ENCODE measurements at places on chromosomes 1 and 21.

- DNase-seq = no peak
These were observed 54.2 kb upstream of the DNAJC6 start for GRCh38 chr1:65255035-65255655.

- peak; percentile 82 for DNase-seq
These were observed 3.3 kb upstream of the UTP11 start for GRCh38 chr1:38009088-38009840.

GRCh38 chr1:54474310-54475251 is 68.4 kb upstream of the SSBP3 start:
- peak; percentile 75 for DNase-seq

- no peak for DNase-seq
These were observed 1.5 kb upstream of the S100B start for GRCh38 chr21:46606427-46606813.

GRCh38 chr1:54287176-54287650 is 87.2 kb downstream of the MRPL37 start:
- peak; percentile 92 for DNase-seq

DNA sequence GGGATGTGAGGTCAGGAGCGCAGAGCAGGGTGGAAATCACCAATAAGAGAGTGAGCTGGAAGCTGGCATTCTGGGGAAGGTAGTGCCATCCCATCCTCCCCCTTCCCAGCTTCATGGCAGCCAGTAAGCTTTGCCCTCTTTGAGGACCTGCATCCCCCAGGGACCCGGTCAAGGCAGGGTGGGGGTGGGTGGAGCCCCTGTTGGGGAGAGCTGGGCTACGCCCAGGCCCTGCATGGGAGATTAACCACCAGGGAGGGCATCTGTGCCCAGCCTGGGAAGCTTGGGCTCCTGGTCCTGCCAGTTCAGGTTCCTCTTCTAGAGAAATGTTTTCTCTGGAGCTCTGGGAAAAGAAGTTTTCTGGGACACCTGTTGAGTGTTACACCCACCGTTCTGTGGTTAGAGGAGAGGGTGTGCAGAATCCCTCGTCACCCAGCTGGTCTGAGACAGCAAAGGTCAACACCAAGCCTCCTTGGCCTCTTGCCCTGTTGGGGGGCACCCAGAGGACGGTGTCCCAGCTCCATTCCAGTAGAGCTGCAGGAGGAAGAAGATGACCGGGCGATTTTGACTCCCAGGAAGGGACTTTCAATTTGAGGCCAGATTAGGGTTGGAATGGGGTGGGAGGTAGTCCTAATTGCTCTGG is 30.1 kb upstream of the TENT5C start:
- no peak for DNase-seq

DNA sequence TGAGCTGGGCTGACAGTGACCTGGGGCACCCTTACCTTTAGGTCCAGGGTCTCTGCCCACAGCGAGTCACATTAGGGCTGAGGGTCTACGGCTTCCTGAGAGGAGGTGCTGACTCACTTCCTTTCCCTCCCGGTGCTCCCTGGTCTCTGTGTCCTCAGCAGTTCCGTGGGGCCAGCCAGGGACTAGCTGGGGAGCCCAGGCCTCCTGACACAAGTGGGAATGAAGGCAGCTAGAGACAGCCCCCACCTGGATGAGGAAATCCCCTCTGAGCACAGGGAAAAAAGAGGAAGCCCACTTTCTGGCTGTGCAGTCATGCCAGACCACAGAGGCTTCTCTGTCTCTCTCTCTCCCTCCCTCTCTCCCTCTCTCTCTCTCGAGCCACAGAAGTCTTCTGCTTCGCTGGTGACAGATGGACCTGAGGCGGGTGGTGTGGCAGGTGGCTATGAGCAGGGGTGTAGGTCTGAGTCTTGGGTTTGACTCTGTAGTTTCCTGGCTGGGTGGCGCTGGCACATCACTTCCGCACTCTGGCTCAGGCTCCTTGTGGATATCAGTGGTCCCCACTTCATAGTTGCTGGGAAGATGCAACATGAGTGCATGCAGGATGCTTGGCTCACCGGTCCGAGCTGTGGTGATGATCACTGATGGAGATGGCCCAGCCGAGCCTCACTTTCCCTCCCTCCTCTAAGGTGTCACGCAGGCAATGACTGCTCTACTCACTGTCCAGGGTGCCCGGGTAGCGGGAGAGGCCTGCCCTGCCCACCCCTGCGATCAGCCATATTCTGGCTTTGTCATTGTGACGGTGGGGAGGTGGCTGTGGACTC is 3.5 kb downstream of the SLC66A1 start:
- DNase-seq = no peak

- no peak for DNase-seq
These were observed 155.5 kb downstream of the PTGER3 start for GRCh38 chr1:70892140-70892539.

GRCh38 chr1:184060316-184060715 is 8.8 kb downstream of the TSEN15 start:
- no peak for DNase-seq

GRCh38 chr1:69982992-69983391 is 222.4 kb downstream of the LRRC40 start:
- no peak for DNase-seq

DNA sequence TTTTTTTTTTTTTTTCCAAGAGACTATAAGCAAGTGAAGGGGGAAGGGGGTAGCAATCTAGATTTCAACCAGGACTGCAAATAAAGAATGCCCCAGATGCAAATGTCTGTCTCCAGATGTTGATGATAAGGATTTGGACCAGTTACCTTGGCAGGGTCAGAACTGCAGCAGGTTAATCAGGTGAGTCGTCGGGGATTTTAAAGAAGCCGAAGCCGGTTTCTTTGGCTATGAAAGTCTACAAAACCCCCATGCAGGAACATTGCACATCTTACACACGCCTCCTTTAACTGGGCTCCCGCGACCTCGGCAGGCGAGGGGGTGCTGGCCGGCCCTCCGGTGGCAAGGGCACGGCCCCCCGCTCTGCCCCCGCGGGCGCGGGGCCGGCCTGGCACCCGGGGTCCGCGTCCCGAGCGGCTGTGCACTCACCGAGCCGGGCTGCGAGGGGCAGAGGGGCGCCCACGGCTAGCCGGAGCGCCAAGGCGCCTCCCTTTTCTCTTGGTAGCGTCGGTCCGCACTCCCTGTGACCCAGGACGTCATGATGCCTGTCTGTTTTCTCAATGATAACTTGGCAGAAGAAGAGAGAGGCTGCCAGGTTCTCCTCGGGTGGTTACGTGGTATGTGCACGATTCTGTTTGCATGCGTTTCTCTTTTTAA is 366.3 kb upstream of the ESRRG start:
- peak; percentile 76 for DNase-seq

DNA sequence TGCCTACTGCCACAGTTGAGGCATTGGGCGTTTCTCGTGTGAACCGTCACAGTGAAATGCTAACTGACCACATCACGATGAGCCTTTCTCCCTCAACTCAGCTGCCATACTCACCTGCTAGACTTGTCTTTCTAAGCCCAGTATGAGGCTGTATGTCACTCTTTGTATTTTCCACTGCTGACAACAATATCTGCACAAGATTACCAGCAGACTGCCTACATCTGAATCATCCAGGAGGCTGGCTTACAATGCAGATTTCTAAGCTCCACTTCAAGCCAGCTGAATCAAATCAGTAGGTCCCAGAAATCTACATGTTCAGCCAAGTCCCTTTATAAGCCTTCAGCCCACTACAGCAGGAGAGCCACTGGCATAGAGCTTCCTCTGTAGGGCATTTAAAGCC is 355.0 kb upstream of the DUSP10 start:
- DNase-seq = no peak

DNA sequence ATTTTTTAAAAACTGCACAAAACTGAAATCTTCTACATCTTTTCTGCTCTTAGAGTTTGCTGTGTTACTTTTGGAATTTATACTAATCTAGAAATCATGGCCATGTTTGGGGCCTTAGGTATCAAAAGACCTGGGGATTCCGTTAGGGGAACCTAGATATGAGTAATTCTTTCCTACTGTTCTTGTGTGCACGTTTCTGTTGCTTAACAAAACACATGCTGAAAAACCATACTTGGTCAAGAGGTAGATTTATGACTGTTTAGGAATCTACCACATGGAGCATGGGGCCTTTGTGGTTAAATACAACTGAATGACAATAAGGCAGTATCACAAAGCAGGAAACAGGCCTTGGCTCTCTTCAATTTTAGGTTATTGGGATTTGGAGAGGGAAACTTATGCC is 291.9 kb upstream of the USP25 start:
- DNase-seq = no peak

- DNase-seq = peak; percentile 69
These were observed 9.8 kb downstream of the RGS8 start for GRCh38 chr1:182674346-182675246.

DNA sequence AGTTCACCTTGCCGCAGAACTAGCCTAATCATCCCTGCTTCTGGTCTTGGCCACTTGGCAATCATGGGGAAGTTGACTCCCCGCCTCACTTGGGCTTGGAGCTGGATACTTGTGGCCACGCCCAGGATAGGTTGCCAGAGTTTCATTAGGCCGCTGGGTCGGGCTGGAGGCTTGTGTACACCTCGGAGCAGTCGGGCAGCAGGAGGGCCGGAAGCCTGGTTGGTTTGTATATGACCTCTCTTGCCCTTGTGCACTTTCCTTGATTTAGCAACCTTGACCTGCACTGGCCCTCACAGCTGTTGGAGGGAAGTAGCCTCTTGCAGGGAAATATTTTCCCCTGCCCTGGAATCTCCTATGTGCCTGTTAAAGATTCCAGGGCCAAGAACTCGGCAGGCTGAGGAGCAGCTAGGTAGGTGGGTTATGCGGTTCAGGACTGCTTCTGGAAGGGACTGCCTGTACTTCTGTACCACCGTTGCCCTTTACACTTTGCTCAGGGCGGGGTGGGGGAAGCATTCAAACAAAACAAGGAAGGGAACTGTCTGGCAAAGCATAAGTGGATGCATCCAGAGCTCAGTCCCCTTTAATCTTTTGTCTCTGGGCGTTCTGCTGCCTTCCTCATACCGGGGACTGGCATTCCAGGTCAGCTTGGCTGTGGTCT is 83.5 kb downstream of the UCK2 start:
- DNase-seq = no peak

GRCh38 chr1:11157867-11158266 is 31.3 kb upstream of the ANGPTL7 start:
- peak; percentile 85 for DNase-seq

- peak; percentile 48 for DNase-seq
These were observed 27.9 kb downstream of the MATN1 start for GRCh38 chr1:30695439-30695841.

GRCh38 chr1:159289060-159289459 is 13.1 kb upstream of the FCER1A start:
- no peak for DNase-seq

GRCh38 chr1:87812871-87813577 is 484.3 kb downstream of the LMO4 start:
- no peak for DNase-seq

GRCh38 chr1:51299185-51299885 is 31.0 kb downstream of the TTC39A start:
- DNase-seq = no peak

GRCh38 chr1:169193191-169193850 is 86.8 kb downstream of the ATP1B1 start:
- DNase-seq = peak; percentile 85

- DNase-seq = peak; percentile 50
These were observed 406.1 kb downstream of the RPS6KC1 start for GRCh38 chr1:213457186-213457585.

DNA sequence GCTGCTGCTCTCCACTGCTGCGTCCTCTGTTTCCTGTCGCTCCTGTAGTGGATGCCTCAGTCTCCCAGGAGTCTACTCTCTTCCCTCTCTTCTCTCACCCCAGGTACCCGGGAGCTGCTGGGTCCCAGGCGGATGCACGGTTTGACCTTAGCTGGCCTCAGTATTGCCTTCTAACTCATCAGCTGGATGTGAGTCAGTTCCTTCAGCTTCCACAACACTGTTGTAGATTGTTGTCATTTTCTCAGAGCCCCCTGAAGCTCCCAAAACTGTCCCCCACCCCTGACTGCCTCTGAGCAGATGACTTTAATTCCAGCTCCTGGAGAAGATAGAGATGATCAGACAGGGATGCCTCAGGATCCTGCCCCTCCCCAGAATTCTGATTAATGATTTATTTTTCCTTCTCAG is 7.2 kb downstream of the CNIH3 start:
- DNase-seq = no peak

DNA sequence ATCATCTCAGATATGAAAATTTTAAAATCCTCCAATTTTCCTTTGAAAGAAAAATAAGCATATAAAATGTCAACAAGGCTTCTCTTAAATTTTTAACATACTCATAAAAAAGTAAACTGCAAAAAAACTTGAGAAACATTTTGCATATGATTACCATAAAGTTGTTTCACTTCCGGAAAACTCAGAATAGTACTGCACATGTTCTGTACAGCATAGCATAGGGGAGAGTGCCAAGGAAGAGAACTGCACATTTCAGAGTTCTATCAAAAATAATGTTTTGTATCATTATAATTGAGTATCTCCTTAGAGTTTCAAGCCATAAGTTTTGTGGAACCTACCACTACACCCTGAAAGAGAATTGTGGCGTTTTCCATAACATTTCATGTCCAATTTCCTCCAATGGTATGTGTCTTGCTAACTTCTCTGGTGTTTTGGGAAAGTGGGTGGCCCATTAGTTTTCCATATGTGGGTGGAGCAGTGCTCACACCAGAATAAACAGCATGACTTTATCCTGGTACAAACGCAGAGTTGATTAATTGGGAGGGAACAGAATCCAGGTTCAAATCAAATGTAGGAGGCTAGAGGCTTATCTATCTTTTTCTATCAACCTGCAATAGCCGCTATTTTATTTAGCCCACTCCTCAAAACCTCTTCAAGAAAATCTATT is 430.9 kb downstream of the LMO4 start:
- DNase-seq = no peak

GRCh38 chr21:46540087-46540710 is 64.7 kb downstream of the S100B start:
- no peak for DNase-seq

GRCh38 chr21:32463889-32464300 is 51.4 kb downstream of the EVA1C start:
- no peak for DNase-seq

DNA sequence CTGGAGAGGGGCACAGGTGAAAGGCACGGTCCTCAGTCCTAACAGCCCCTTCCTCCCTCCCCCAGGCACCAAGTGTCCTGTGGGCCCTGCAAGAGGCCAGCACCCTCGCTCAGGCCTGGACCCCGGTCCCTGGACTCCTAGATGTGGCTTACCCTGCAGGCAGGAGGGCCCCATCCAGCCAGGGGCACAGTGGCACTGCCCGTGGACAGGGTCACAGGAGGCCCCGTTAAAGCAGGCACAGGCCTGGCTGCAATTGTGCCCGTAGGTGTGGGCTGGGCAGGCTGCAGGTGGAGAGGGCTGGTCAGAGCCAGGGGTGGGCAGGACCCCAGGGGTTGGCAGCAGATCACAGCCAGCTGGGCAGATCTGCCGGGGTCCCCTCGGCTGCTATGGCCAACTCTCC is 44.5 kb downstream of the ARHGEF16 start:
- DNase-seq = no peak

GRCh38 chr21:33378081-33378480 is 25.1 kb upstream of the IFNGR2 start:
- DNase-seq = no peak

- DNase-seq = no peak
These were observed 82.1 kb downstream of the DAB1 start for GRCh38 chr1:57341721-57342120.

GRCh38 chr1:36151134-36151844 is 2.0 kb upstream of the TRAPPC3 start:
- DNase-seq = no peak

GRCh38 chr1:162674034-162674608 is 41.9 kb downstream of the DDR2 start:
- DNase-seq = no peak

- DNase-seq = no peak
These were observed 4.7 kb upstream of the RNPC3 start for GRCh38 chr1:103520822-103521221.

Data from tongue (tissue), 3 donors.